ENCODE measurements at places on chromosomes 3 and 15. TPM values are rescaled to one million over a fixed set of nuclear protein-coding genes. Genes with fewer than 3 reads are reported as not detected.

ADAMTS17 gene
- 1.1 TPM for total RNA-seq

ASB14 gene
- total RNA-seq, result not detected

FSD2 gene
- not detected for total RNA-seq

GOLGA8K gene
- not detected for total RNA-seq

GABRR3 gene
- total RNA-seq, result not detected

GPR156 gene
- total RNA-seq, result 0.35 TPM

HTR3E gene
- not detected for total RNA-seq

ZNF385D gene
- 6.6 TPM for total RNA-seq

BHLHE40 gene
- total RNA-seq, result 73.8 TPM

CNTN4 gene
- total RNA-seq, result not detected
